Stimulated activated naive CD8-positive, alpha-beta T cell treated with anti-CD3 and anti-CD28 coated beads, Interleukin-15, Interleukin-2, amounts not matched to agents 100 U/mL and 50 U/mL, for 24 hours (primary cell): ENCODE measurements at places on chromosomes 12 and 14.

GRCh38 chr14:69242311-69243224 is 17.4 kb upstream of the GALNT16 start:
- peak; percentile 55 for DNase-seq

DNA sequence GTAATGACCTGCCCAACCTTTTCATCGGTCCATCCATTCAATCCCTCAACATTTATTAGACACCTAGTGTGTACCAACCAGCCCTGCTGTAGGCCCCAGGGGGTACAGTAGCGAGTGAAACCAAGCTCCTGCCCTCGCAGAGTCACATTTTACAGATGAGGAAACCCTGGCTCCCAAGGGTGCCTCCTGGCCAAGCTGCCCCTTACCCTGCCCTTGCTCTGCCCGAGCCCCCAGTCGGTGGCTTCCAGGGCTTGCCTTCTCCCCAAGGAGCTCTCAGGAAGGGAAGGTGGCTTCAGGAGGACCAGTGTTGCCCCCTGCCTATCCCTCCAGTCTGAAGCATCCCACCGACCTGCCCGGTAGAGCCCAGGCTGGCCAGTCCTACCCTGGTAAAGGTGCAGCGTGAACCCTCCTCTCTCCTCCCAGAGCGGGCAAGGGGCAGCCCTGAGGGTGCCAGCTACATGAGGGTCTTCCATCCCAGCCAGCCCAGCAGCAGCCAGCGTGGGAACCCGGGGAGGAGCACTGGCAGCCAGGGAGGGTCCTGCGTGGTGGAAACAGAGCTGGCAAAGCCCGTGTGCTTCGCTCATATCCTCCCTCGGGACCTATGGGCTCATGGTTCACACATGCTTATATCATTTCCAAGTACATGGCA is 670 bp upstream of the BEGAIN start:
- no peak for DNase-seq

DNA sequence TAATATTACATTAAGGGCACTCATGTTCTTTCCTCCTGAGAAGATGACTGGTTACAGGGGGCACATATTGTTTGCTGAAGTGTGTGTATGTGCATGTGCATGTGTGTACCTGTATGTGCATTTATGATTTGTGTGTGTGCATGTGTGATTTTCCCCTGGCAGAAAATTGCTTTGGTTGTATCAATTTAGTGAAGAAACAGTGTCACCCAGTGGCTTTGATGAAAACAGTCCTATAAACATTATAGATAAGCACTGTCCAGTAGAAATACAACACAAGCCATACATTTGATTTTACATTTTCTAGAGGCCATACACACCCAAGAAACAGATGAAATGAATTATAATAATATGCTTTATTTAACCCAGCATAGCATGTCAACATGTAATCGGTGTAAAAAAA is 8.6 kb downstream of the PDE3A start:
- DNase-seq, result no peak

DNA sequence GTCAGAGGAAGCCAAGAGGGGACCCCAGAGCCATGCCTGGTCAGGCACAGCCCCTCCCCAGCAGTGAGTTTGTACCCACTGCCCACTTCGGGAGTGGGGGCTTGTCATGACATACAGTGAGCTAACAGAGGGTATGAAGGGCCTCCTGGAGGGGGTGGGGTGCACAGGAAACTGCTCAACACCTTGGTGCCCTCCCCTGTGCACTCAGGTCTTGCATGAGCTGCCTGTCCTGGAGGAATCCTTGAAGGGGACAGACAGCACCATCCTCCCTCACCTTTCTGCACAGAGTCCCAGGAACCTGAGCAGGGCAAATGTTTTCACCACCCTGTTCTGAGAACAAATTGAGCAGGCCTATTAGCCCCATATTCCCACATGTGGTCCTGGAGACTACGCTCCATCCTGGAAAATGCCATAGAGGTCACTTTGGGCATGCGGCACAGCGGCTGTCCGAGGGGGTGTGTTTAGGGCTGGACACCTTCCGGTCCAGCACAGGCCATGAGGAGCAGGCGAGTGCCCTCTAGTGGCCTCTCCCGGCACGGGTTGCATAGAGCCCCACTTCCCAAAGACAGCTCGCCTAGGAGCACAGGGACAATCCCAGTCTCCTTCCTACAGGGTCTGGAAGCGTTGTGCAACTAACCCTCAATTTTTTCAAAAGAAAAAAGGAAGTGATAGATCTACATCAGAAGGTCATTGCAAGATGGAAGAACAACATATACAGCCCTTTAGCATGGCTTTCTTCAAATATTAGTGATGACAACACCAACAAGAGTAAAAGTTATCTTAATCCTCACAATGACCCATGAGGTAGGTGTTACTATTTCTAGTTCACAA is 31.9 kb upstream of the ZFP36L1 start:
- peak; percentile 68 for DNase-seq

DNA sequence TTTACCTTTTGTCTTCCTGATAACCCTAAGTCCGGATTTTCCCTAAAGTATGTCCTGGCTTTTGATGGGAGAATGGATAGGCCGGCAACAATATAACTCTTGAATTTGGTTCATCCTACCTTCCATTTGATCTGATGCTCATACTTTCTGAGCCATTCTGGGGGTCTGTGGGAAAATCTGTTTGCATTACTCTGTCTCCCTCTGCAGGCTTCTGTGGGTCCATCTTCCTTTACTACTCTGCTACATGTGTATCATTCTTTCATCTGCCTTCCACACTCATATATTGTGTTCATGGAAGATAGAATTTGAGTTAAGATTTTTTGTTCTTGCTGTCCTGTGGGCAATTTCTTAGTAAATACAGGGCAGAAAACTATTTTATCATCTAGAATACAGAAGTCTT is 101.5 kb downstream of the NAV3 start:
- no peak for DNase-seq

GRCh38 chr12:75854681-75855309 is 176.8 kb downstream of the PHLDA1 start:
- no peak for DNase-seq

GRCh38 chr12:70603044-70603443 is 34.2 kb downstream of the PTPRB start:
- DNase-seq, result no peak

DNA sequence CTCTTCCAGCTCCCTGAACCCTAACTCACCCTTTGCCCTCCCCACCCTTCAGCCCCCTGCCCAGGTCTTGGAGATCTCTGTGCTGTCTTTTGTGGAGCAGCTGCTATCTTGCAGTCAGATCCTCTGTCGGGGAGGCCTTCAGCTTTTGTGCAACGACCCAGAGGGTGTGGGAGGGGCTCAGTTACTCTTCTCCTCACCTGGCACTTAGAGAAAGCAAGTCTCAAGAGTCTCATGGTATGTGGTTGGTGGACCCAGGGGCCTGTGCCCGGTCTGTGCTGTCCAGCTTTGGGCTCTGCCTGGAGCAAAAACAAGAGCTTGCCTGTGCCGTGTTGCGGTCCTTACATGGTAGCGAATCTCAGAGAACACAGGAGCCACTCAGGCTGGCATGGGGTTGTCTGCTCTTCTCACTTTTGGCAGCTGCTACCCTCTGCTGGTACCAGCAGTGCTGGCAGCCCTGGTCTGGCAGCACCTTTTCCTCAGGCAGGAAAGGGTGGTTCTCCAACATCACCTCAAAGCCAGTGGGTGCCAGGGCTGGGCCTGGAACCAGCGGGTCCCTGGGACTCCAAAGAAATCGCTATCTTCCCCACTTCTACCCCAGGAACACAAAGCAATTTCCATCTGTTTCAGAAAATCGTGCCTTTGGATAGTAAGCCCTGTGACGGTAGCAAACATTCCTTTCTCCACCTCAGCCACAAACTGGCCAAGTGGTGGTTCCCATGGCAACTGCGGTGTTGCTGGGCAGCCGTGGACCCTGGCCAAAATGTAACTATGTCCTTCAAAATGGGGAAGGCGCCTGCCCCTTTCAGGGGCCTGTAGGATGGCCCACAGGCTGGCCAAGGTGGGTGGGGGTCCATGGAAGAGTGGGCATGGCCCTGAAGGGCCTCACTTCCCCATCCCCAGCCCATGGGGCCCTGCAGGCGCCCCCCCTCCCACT is 90.0 kb downstream of the RIN3 start:
- DNase-seq, result no peak

- DNase-seq, result no peak
Observed at GRCh38 chr12:119998471-119999245, 9.6 kb downstream of the BICDL1 start.

DNA sequence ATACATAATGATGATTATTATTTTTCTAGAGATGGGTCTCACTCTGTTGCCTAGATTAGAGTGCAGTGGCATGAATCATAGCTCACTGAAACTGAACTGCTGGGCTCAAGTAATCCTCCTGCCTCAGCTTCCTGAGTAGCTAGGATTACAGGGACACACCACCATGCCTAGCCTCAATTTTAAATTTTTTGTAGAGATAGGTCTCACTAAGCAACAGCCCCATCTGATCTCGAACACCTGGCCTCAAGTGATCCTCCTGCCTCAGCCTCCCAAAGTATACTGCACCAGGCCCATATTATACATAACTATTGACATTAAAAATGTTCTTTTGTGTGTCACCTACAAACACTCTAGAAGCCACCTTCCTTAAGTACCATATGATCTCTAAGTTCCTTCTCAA is 3.4 kb downstream of the TXNRD1 start:
- DNase-seq, result no peak

GRCh38 chr12:92136965-92137721 is 8.5 kb downstream of the BTG1 start:
- DNase-seq, result no peak

GRCh38 chr12:7060353-7060954 is at the start of gene C1S:
TSS of gene C1S (plus strand) at chr12:7060718. CDS start at chr12:7061913, 1,195 bp downstream.
- no peak for DNase-seq

DNA sequence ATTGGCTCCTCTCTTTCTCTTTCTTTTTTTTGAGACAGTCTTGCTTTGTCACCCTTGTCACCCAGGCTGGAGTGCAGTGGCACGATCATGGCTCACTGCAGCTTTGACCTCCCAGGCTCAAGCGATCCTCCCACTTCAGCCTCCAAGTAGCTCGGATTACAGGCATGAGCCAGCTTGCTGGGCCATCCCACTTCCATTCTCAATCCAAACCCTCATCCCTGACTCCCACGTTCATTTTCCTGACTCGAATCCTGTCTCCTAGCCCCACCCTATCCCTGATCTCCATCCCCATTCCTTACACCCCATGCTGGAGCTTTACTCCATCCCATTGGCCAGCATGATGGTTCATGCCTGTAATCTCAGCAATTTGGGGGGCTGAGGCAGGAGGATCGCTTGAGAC is 7.8 kb downstream of the SPRYD4 start:
- DNase-seq, result no peak

DNA sequence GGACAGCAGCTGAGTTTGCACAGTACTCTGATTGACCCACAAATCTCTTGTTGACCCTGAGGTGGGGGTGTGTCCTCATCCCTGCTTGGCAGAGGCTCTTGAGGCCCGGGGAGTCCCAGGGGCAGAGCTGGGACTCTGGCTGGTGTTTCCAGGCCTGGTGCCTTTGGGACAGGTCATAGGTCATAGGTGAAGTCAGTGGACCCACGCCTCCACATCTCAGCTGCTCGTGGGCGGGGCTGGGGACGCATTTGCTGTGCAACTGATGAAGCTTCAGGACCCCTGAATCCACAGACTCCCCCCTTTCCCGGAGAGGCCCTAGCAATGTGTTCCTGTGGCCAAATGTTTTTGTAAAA is 408 bp upstream of the CACNA2D4 start:
- DNase-seq, result no peak

DNA sequence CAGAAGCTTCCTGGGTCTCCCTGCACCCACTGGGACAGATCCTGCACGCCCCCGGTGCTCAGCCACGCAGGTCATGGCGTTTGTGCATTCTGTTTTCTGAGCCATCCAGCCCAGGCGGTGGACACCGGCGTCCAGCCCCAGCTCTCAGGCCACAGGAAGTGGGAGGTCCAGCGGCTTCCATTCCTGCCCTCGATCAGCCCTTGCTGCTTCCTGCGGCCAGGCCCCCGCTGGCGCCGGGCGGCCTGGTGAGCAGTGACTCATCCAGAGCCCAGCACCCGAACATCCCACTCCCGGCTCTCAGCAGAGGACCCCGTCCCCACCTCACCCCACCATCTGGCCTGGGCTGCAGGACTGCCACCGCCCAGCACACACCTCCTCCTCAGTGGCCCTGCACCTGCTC is 18.0 kb upstream of the NUDT14 start:
- DNase-seq, result no peak

DNA sequence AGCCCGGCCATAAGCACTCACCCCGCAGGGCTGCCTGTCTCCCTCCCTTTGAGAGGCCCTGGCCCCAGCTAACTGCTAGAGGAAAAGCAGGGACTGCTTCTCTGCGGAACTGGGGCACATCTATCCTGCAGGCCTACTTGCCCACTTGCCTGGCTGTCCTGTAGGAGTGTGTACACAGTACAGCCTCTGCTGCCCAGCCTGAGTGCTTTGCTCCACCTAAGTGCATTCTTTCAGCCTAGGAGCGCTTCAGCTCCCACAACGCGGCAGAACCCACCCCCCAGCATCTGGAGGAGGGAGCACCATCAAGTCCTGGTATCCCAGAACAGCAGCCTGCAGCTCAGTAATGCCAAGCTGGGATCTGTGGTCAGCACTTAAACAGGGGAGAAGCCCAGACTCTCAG is 79.9 kb upstream of the CD163 start:
- DNase-seq, result no peak

DNA sequence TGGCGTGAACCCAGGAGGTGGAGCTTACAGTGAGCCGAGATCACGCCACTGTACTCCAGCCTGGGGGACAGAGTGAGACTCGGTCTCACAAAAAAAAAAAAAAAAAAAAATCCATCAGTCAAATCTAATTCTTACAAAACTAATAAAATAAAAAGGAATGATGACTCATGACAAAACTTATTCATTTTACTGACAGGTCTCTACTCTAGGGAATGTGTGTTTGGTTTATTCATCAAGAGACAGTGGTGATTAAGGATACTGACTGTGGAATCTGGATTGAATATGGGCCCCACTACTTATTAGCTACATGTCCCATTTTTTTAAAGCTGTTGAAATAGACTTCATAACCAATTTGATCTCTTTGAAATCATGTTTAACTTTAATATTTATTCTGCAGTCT is 29.3 kb upstream of the GAS2L3 start:
- DNase-seq, result no peak

DNA sequence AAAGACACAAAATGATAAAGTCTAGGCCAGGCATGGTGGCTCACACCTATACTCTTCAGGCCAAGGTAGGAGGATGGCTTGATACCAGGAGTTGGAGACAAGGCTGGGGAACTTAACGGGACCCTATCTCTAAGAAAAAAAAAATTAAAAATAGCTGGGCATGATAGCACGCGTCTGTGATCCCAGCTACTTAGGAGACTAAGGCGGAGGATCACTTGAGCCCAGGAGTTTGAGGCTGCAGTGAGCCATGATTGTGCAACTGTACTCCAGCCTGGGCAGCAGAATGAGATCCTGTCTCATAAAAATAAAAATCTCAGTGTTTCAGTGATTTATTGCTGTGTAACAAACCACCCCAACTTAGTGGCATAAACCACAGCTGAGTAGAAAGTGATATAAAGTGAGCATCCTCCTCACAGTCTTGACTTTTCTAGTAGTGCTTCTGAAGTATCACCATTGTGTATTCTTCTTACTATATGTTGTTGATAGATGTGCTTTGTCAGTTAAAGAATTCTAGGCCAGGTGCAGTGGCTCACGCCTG is 10.6 kb upstream of the ATF1 start:
- no peak for DNase-seq
